A549 treated with ZK216348 at 1 μM for 4 hours (cell line): ENCODE measurements at places on chromosomes 16 and 17. TPM values are rescaled to one million over a fixed set of nuclear protein-coding genes. Genes with fewer than 3 reads are reported as not detected.

GCGR gene
- 0.11 to 0.52 TPM (median 0.31 TPM) in 4 of 5 replicates, not detected in the other for total RNA-seq

CCL15 gene
- not detected in 5 replicates for total RNA-seq

ZG16B gene
- total RNA-seq: 0.54 to 1.1 TPM (median 1.0 TPM) in 5 replicates

REXO5 gene
- total RNA-seq: 3.5 to 6.0 TPM (median 4.5 TPM) in 5 replicates

ACACA gene
- 46.1 to 60.8 TPM (median 52.1 TPM) in 5 replicates for total RNA-seq

RAC3 gene
- total RNA-seq: 21.9 to 40.8 TPM (median 38.8 TPM) in 5 replicates

ZG16 gene
- not detected in 5 replicates for total RNA-seq

SHBG gene
- 0.32 to 1.1 TPM (median 0.62 TPM) in 5 replicates for total RNA-seq

GNGT2 gene
- 0.69 to 1.5 TPM (median 0.85 TPM) in 5 replicates for total RNA-seq

SLC47A2 gene
- 0.09 to 0.16 TPM (median 0.14 TPM) in 4 of 5 replicates, not detected in the other for total RNA-seq

ARL2BP gene
- 58.4 to 77.6 TPM (median 74.6 TPM) in 5 replicates for total RNA-seq

ZNF469 gene
- total RNA-seq: 5.5 to 14.1 TPM (median 11.2 TPM) in 5 replicates

TPSD1 gene
- not detected in 5 replicates for total RNA-seq

CD300A gene
- not detected in 5 replicates for total RNA-seq

BFAR gene
- 102 to 131 TPM (median 108 TPM) in 5 replicates for total RNA-seq

MPV17L gene
- total RNA-seq: 4.1 to 5.9 TPM (median 5.7 TPM) in 5 replicates
